ENCODE measurements at places on chromosomes 5 and 9. TPM values are rescaled to one million over a fixed set of nuclear protein-coding genes. Genes with fewer than 3 reads are reported as not detected.

- no peak for DNase-seq
Observed at GRCh38 chr5:167271511-167271910, 1019.9 kb upstream of the WWC1 start.

- DNase-seq: no peak
Observed at GRCh38 chr5:139845846-139846681, 50.5 kb downstream of the PSD2 start.

DNA sequence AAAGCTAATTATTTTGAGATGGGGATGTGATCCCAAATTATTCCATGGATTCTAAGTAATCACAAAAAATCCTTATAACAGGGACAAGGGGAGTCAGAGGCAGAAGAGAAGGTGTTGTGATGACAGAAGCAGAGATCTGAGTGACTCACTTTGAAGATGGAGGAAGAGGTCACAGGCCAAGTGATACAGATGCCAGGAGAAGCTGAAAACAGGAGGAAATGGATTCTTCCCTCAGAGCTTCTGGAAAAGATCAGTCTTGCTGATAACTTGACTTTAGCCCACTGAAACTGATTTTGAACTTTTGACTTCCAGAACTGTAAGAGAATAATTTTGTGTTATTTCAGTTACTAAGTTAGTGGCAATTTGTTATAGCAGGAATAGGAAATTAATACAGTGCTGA is 105.3 kb downstream of the GCNT1 start:
- DNase-seq: no peak

DNA sequence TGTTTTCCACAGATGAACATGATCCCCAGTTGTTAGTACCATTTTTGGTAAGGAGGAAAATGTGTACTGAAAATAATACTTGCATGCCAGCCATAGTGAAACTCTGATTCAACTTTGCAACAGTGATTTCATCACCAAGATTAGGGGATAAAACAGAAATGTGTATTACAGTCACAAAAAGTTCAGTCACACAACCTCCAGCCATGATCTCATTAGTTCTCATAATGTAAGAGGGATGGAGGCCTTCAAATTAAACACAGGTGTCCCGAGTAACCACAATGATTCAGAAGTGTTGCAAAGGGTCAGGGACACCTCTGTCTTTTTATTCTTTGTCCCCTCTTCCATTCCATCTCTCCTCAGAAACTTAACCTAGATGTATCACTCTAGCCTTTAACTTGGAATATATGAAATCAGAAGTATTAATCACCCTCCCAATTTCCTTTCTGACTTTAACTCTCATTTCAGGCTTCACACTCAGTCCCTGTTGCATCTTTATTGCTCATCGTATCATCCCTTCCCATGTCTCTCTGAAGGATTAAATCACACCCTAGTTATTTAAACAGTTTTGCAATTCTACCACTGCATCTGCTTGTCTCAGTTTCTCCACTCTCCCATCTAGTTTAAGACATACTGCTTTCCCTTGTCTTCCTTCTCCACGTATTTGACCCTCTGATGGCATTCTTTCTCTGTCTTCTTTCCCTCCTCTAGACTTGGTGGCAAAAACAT is 291.2 kb downstream of the ADAMTS6 start:
- DNase-seq: no peak

The C5 gene
- total RNA-seq: 3.5 TPM

The FCN2 gene
- total RNA-seq: not detected

The ZNF366 gene
- total RNA-seq: not detected

The FXN gene
- total RNA-seq: 12.7 TPM

The EQTN gene
- total RNA-seq: not detected

The PRELID2 gene
- 2.6 TPM for total RNA-seq
